ENCODE measurements at places on chromosomes 2 and 18.

GRCh38 chr2:201128933-201129505 is 13.1 kb downstream of the CFLAR start:
- DNase-seq: no peak

DNA sequence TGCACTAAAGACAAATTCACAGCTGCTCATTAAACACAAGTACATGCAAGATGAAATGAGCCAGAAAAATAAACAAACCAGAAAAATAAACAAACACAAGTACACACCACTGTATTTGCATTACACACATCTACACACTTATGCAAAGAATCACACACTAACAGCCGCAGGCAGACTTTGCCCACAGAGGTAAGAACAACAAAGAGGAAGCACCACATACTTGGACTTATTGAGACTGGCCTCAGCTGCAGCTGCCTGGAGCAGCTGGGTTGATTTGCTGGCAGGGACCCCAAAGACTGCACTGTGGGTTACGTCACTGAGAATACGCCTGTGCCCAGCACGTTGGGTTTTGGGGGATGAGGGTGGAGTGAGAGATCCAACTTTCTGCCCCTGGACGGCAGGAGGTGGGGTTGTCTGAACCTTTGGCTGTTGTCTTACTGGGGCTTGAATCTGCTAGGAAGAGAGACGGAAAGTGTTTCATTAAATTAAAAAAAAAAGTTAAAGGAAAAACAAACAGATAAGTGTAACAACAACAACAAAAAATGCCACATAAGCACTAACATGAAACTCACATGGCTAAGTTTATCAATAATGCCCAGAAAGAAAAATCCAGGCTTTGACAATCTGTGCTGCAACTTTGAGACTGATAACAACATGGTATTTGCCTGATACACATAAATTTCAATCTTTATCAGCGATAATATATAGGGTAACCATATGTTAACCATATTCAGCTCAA is 71.9 kb upstream of the NFU1 start:
- DNase-seq: no peak

- DNase-seq: no peak
Observed at GRCh38 chr18:22485808-22486244, 68.1 kb upstream of the CTAGE1 start.

- peak; percentile 98 for DNase-seq
Observed at GRCh38 chr2:96739633-96740428, at the start of gene LMAN2L. TSS of gene LMAN2L (minus strand) at chr2:96740064. CDS start at chr2:96740040, 24 bp downstream.

- DNase-seq: no peak
Observed at GRCh38 chr2:233011702-233012131, 1.3 kb downstream of the NGEF start.

DNA sequence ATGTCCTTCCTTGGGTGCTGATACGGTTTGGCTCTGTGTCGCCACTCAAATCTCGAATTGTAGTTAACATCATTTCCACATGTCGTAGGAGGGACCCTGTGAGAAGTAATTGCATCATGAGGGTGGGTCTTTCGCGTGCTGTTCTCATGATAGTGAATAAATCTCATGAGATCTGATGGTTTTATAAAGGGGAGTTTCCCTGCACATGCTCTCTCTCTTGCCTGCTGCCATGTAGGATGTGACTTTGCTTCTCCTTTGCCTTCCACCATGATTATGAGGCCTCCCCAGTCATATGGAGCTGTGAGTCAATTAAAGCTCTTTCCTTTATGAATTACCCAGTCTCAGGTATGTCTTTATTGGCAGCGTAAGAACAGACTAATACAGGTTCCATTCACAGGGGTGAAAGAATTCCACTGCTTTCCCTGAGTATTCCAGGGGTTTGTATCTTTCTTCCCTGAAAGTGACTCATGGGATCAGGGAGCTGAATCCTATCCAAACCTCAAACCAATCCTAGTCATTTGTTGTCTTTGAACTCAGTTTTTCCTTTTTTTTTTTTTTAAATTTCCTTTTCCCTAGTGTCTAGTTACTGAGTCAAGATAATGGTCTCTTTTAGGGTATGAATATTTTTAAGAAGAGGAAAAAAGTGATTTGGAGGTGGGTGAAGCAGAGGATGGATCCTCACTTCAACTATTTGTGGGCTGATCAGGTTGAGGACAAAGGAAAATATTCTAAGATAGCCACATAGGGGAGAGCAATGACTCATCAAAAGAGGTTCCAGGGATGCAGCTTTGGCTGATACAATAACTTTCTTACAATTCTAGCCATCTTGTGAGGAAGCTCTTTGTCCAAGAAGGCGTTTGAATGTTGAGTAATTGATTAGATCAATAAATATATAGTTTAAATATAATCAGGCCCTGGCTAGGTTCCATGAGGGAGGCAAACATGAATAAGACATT is 19.5 kb upstream of the KCNE4 start:
- no peak for DNase-seq

DNA sequence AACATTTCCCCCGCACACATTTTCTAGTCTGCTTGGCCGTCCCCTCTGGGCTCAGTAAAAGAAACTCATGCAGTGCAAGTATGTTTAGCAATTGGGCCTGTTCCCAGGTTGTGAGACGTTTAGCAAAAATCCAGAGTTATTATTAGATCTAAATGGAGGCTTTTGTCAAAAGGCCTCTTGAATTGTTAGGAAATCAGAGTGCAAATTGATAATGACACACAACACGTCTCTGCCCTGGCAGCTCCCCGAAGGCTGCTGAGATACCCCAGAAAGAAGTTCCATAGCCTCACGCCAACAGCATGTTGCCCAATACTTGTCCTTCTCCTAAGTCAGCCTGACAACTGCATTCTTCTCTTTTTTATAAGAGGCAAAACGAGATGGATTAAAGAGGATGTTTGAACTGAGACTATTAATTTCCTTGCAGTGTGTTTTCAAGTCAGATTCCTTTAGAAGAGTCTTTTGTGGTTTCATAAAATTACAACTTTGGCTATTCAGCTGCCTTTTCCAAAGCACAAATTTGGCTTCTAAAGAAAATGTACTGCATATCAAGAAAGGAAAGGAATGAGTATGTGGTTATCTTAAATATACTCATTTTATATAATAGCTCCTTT is 202.2 kb downstream of the TRIB2 start:
- DNase-seq: no peak

DNA sequence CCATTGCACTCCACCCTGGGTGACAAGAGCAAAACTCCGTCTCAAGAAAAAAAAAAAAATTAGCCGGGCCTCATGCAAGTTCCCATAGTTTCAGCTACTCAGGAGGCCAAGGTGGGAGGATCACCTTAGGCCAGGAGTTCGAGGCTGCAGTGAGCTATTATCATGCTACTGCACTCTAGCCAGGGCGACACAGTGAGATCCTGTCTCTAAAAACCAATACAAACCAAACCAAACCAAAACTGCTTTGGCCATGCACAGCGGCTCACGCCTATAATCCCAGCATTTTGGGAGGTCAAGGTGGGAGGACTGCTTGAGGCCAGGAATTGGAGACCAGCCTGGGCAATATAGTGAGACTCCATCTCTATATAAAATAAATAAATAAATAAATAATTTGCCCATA is 19.1 kb downstream of the NIFK start:
- no peak for DNase-seq

DNA sequence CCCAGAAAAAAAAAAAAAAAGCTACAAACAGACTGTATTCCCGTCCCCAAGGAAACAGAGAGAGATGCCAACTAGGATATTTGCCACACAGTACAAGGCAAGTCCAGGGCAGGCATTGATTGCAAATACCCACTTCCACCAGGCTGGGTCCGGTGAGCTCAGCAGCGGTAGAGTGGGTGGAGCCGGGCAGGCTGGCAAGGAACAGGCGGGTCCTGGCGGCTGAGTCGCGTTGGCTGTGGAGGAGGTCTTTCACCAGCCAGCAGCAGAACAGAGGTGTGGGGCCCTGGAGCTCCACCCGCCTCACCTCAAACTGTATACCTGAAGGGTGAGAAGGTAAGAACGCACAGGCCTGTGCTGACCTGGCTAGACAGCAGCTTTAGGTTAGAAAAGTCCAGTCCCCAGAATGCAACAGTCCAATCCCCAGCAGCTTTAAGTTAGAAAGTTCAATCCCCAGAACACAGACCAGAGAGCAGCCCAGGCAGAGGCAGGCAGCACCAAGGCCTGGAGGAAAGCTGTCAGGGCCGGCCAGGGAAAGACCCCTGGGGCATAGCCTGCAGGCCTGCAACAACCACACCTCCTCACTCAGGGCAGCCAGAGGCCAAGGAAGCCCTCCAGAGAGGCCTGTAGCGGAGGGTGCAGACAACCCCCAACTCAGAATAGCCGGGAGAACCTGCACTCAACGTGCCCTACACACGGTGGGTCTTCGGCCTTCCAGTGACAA is 21.9 kb upstream of the MTERF4 start:
- DNase-seq: peak; percentile 62

- no peak for DNase-seq
Observed at GRCh38 chr18:29430416-29430815, 1253.5 kb upstream of the CDH2 start.

GRCh38 chr18:8257851-8258434 is 351.3 kb upstream of the RAB12 start:
- DNase-seq: no peak

DNA sequence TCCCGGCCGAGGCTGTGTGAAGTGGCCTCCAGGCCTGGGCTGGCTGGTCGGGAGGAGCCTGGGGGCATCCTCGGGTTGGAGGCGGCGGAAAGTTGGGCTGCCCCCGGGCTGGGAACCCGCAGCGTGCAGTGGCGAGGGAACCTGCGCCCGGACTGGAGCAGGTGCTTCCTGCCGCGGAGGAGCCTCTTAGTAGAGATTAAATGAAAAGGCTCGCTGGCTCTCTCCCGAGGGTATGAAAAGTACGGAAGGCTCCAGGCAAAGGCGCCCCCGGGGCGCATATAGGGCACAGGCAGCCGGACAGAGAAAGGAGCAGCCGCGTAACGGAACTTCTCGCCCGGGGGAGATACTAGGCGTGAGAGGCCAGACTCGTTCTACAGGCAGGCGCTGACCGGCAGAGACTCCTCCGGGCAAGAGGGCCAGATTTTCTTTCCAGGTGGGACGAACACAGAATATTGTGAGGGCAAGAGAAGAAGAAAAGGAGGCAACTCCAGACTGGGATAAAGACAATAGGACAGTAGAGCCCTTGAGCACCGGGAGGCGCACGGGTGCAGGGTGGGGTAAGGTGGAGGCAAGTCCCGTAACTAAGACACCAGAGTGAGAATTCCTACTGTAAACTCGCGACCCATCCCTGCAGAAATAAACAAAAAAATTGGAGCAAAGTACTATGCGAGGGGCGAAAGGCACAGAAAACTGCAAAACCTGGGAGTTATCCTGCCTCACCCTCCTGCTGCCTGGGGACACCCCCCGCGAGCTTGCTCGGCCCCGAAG is 816 bp downstream of the CDH2 start:
- no peak for DNase-seq

- no peak for DNase-seq
Observed at GRCh38 chr2:42532397-42532796, 36.0 kb upstream of the MTA3 start.

- DNase-seq: no peak
Observed at GRCh38 chr18:9704233-9705118, 3.6 kb upstream of the RAB31 start.

- DNase-seq: no peak
Observed at GRCh38 chr18:74266161-74266560, 25.6 kb downstream of the CYB5A start.

DNA sequence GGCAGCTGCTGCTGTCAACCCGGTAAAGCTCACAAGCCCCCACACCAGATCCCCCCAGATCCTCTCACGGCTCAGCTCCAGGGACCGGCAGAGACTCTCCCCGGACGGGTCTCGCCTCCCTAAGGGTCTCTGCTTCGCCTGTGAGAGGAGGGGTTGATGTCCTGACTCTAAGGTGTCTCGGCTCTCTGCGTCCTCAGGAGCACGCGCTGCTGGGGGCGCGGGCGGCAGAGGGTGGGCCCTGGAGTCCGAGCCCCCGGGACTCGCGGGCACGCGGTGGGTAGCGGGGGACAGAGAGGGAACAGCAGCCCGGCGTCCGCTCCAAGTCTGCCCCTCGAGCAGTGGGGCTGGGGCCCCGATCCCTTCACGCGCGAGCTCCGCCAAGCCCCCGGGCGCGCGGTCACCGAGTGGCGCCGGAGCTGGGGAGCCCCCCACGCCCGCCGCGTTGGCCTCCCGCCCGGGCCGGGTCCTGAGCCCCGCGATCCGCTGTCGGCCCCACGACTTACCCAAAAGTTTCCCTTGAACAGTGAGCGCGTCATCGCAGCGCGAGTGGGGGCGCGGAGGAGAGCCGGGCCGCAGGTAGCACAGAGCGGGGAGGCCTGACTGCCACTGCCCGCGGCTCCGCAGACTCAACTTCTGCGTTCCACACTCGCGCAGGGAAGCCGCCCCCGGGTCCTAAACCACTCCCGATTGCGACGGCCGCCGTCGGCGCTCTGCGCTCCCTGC is at the start of gene PSTPIP2:
Gene PSTPIP2 (minus strand): TSS at position 608 of the 723 bp plus-strand sequence. CDS start 72 bp downstream, at position 536.
- peak; percentile 69 for DNase-seq

- no peak for DNase-seq
Observed at GRCh38 chr18:52319424-52319983, 20.5 kb upstream of the DCC start.

DNA sequence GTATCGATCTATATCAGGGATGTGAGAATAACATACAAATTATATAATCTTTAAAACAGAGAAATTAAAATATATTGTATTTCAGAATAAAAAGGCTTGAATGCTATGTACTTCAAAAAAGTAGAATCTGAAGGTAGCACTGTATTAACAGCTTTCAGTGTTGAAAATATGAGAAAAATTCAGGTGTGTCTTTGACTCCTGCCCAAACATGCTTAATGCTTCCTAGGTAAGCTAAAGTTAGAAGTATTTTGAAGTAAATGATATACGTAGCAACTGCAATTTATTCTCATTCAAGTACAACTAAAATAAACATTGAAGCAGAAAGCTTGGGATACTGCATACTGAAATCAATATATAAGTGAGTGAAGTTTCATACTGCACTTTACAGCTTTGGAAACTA is 1082.0 kb upstream of the ACVR2A start:
- no peak for DNase-seq

- no peak for DNase-seq
Observed at GRCh38 chr2:82636402-82637020, 1822.6 kb downstream of the SUCLG1 start.

- DNase-seq: no peak
Observed at GRCh38 chr2:114762376-114762775, 319.9 kb downstream of the DPP10 start.

DNA sequence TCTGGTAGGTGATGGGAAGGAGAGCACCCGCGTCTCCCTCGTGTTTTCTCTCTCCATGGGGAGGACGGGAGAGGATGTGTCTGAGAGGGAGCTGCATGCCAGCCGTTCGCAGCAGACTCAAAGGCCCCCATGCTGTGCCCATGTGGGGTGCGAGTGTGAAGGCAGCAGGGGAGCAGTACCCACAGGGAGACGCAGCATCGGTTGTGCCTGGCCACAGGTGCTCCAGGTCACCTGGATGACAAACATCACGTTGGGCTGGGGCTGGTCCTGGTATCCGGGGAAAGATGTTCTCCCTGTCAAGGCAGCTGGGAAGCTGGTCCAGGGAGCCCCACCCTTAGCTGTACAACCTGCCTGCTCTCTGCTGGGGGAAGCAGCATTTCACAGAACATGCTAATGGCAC is 119.5 kb upstream of the SALL3 start:
- DNase-seq: no peak
